Fibroblast of upper back skin (primary cell): ENCODE measurements at places on chromosomes 3 and 15.

GRCh38 chr3:103048068-103048722 is 613.4 kb downstream of the ZPLD1 start:
- peak; percentile 69 for DNase-seq

GRCh38 chr15:68252925-68253534 is 23.5 kb upstream of the CLN6 start:
- DNase-seq: peak; percentile 81

GRCh38 chr3:119156868-119157267 is 10.9 kb downstream of the TEX55 start:
- no peak for DNase-seq

DNA sequence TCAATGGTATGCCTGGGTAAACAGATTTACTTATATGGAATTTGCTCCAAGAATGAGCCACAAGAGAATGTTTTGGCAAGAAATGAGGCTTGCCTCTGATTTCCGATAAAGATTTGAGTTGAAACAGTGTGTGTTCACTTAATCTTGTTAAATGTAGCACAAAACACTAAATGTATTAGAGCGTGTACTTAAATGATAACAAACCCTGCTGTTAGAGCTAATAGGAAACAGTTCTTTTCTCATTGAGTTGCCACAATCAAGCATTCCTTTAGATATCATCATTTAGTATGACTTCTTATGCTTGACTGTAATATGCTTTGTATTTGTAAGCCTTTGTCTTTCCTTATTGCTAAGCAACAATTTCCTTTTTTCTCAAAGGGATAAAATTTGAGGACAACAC is 353.6 kb upstream of the ZNF717 start:
- no peak for DNase-seq

DNA sequence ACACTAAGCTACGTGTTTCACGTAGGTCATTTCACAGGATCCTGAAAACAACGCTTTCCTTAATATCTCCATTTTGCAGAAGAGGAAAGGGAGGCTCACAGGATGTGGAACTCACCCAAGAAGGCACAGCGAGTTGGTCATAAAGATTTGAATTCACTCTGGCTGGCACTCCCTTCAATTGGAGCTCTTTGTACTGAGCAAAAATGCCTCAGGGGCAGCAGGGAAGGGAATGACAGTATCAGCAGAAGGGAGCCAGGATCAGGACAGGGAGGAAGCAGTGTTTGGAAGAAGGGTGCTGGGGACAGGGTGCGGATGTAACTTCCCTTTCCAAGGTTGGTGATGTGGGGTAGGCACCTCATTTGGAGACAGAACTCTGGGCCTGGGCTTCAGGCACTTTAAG is 1.1 kb upstream of the ST6GAL1 start:
- DNase-seq: no peak
